ENCODE measurements at places on chromosomes 3 and 15.
A peak's percentile ranks its signal among the peaks of the same experiment; 100 is the strongest.

GRCh38 chr3:136437043-136437442 is 186.9 kb downstream of the PCCB start:
- no peak for DNase-seq

DNA sequence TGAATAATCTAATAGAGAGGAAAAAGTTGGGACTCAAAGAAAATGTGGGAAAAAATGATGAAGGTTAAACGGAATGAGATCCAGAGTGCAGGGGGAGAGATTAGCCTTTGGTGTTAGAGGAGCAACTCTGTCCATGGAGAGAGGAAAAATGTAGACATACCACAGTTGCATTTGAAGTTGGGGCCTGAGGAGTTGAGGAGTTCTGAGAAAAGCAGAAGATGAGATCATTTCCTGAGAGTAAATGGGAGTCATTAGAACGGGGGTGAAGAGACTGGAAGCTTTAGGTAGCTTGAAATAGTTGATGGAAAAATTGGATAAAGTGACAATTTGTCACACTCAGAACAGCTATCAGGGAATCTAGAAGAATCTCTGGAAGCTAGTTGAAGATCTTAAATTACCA is 7.3 kb downstream of the CCR5AS start:
- DNase-seq = no peak

DNA sequence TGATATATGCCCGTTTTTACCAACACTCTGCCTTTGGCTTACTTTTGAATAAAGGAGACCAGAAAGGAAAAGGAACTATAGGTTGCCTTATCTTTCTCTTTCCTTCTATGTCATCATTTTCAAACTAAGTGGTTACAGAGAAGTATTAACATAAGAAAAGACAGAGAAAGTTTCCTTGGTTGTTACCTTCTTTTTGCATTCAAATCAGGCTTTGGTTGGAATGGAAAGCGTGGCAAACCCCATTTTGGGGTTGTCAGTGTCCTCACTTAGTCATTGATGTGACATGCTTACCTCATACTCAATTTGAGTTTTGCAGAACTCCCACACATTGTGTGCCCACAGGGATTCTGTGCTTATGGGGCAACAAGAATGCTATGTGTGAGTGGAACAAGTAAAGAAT is 3.7 kb upstream of the THRB start:
- DNase-seq = no peak

- peak; percentile 16 for DNase-seq
These were observed 76.4 kb downstream of the DHX36 start for GRCh38 chr3:154247806-154248415.

DNA sequence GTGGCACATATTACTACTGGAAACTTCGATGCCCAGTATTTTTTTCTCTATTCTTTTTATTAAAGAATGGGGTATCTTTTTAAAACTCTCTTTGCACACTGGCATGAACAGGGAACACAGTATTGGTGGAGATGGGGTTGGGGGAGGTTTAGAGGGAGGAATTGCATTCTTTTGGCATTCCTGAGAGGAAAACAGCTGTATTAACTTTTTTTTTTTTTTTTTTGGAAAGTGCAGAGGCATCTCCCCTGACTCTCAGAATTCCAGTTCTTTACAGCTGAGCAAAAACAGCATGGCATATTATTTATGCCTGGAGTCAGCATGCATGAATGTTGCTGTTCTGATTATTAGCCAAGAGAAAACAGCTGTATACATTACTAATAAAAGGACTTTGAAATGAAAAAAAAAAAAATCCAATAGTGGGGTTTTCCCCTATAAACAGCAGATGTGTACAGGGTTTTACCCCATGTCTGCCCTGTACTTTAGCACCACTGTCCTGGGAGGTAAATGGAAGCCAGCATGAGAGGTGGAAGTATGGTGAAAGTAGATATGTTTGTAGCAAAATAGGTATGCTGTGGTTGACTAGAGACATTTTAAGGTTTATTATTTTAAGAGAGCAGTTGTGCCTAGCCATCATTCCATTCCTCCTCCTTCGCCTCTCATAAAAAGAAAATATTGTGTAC is 132.2 kb downstream of the FNDC3B start:
- DNase-seq = no peak

GRCh38 chr3:4841776-4842440 is 137.3 kb upstream of the BHLHE40 start:
- DNase-seq = peak; percentile 24

- no peak for DNase-seq
These were observed 23.2 kb downstream of the GPR176 start for GRCh38 chr15:39896846-39897245.

GRCh38 chr3:114557791-114558190 is 264.0 kb downstream of the TIGIT start:
- peak; percentile 53 for DNase-seq

DNA sequence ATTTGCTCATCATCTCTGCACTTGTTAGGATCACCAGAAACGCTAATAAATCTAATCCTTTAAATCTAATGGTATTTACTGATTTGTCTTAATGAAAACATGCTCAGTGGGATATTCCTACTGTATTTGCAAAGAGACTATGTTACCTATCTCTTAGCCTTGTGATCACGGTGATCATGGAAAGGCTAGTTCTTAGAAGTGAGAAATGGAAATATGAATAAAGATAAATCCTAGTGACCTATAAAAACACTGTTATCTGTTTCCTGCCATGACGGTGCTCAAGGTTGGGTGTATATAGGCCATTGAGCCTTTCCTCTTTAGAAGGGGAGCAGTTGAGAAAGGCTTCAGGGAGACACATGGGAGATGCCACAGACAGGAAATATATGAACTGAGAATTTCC is 116.3 kb downstream of the THRB start:
- DNase-seq = no peak

GRCh38 chr3:194194051-194194756 is 58.3 kb downstream of the HES1 start:
- no peak for DNase-seq

- no peak for DNase-seq
These were observed 23.0 kb upstream of the BFSP2 start for GRCh38 chr3:133376810-133377209.

- no peak for DNase-seq
These were observed 14.9 kb downstream of the CHST2 start for GRCh38 chr3:143134471-143134870.

DNA sequence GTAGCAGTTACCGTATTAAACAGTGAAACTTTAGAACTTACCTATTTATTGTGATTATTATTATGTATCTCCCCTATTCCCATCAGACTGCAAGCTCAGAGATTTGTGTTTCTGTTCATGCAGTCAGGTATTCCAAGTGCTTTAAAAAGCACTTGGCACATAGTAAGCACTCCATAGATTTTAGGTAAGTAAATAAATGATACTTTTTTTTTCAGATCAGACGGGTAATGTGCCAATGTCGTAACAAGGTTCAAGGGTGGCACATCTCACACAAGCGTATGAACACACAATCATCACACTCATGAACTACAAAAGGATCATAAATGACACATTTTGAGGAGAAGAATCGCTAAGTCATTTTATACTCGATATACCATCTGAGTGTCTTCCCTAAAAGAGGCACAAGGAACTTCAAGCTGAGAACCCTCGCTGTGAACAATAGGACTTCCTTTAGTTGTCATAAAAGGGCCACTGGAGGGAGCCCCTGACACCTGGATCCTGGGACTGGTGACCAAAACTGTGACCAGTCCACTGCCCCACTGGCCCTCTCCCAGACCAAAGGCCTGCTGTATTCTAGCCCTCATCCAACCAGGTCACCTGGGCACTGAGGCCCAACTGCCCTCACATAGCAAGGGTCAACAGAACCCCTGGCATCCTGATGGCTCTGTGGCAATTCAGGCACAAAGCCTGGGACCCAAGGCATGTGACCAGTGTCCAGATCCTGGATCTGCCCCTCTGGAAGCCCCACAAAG is 32.1 kb downstream of the KIF9 start:
- peak; percentile 45 for DNase-seq

DNA sequence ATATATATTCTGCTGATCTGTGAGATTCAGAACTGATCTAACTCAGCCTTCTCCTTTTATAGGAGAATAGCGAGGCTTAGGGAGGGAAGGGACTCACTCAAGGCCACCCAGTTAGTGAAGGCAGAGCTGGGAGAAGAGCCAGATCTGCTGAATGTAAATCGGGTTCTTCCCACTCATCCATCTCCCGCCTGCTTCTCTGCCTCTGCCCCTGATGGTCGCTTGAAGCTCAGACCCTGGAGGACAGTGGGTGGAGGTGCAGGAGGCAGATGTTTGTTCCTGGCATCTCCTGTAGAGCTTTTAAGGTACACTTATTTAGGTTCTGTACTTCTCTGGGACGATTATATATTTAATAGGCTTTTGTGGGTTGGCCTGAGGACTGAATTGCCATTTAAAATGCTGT is 4.3 kb downstream of the PDIA5 start:
- DNase-seq = no peak

- DNase-seq = no peak
These were observed 7.2 kb upstream of the CFAP161 start for GRCh38 chr15:81126892-81127291.

DNA sequence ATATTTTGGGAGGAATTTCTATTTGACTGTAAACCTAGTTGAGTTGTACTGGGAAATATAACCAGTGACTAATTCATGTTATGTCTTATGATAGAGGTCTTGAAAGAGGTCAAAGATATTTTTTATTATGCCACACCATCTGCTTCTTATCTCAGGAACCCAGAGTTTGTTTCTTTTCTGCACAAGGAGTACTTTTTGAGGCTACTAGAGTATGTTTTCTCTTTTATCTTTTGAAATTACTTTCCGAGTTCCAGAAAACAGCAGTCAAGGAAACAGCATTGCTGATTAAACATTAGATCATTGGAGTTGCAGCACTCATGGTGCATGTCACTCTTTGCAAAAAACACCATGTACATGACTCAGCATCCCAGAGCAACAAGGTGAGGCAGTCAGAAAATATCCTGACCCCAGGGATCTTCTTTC is 645.8 kb upstream of the NR2F2 start:
- DNase-seq = peak; percentile 91

GRCh38 chr15:28895146-28895545 is 9.4 kb downstream of the APBA2 start:
- no peak for DNase-seq

- no peak for DNase-seq
These were observed 2.1 kb upstream of the PTPRG start for GRCh38 chr3:61559136-61559731.

DNA sequence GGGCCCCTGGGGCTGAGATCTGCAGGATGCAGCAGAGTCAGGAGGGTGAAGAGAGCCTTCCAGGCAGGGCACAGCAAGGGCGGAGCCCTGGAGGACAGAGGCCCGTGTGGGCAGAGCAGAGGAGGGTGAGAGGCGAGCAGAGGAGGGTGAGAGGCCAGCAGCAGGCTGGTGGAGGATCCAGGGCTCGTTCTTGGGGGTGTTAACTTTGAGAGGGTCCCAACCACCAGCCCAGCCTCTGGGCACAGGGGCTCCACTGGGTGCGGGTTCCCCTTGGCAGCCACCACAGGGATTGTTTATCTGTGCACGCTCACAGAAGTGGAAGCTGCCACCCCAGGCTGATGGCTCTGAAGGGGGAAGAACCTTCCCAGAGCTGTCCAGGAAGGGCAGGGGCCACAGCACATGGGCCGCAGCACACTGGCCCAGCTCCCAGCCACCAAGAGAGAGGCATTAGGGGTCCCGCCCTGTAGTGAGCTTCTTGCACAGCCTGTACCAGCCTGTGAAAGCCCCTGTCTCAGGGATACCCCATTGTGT is 9.3 kb upstream of the PLXND1 start:
- DNase-seq = no peak

DNA sequence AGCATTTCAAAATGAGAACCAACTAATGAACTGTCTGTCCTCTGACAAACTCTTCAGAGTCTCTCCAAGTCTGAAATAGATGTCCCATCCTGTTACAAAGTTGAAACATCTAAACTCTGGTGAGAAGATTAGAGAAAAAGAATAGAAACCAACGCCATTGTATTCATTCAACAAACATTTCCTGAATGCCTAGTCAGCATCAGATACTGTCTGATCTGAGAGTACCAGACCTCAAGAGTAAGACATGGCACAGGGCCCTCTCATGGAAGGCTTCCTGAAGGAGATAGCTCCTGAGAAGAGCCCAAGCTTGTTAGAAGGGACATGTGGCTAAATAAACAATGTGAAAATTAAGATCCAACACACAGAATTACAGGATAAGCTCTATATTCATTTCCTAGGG is 164.1 kb upstream of the LRRN1 start:
- DNase-seq = no peak

DNA sequence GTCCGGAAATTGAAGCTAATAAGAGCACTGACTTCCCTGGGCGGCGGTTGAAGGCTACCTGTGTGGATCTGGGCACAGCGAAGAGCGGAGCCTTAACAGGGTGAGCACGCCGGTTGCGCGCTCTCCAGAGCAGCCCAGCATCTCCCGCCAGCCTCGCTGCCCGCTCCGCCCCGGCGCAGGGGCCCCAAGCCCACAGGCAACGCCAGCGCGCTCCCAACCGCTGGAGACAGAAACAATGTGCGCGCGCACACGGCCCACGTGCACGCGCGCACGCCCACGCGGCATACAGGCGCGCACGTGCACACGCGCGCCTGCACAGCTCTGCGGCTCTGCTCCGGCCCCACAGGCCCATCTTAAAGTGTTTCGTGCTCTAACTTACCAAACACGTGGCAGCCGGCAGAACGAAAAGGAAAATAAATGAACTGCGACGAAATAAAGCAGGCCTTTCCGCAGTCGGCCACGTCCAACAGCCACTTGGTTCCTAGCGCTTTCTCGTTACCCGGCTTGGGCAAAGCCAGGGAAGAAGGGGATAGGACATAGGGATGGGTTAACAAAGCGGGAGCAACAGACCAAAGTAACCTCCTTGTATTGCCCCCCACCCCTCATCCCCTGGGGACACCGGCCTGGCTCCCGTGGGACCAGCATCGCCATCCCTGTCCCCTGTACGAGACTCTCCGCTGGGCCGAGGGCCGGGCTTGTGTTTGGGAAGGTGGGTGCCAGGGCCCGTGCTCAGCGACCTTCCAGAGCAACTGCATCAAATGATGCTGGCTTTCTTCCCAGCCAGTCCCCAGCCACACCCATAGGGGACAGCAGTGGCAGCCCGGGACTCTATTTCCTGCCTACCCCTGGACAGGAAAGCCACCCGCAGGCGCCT is 203.7 kb downstream of the ABHD5 start:
- DNase-seq = peak; percentile 77

DNA sequence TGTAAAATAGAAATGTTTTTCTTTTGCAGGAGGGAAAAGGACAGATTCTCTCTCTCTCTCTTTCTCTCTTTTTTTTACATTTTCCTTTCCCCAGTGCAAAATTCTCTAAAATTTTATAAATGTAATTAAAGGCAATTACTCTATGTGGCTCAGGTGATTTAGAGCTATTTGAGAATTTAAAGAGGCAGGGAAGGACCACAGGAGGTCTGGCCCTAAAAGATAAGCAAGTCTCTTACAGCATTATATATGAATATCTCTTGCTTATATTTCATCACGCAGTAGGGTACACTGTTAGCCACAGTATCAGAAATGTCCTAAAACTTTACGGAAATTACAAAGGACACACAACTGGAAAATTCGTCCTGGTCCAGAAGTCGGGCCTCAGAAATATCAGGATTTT is 70.5 kb upstream of the PPIB start:
- no peak for DNase-seq
